ENCODE measurements at places on chromosomes 7 and 10.

GRCh38 chr7:122304319-122304975 lies at the start of gene FEZF1:
Gene FEZF1, minus strand, starts transcription at chr7:122304750. Its CDS starts 313 bp downstream, at chr7:122304437.
- no peak for DNase-seq

DNA sequence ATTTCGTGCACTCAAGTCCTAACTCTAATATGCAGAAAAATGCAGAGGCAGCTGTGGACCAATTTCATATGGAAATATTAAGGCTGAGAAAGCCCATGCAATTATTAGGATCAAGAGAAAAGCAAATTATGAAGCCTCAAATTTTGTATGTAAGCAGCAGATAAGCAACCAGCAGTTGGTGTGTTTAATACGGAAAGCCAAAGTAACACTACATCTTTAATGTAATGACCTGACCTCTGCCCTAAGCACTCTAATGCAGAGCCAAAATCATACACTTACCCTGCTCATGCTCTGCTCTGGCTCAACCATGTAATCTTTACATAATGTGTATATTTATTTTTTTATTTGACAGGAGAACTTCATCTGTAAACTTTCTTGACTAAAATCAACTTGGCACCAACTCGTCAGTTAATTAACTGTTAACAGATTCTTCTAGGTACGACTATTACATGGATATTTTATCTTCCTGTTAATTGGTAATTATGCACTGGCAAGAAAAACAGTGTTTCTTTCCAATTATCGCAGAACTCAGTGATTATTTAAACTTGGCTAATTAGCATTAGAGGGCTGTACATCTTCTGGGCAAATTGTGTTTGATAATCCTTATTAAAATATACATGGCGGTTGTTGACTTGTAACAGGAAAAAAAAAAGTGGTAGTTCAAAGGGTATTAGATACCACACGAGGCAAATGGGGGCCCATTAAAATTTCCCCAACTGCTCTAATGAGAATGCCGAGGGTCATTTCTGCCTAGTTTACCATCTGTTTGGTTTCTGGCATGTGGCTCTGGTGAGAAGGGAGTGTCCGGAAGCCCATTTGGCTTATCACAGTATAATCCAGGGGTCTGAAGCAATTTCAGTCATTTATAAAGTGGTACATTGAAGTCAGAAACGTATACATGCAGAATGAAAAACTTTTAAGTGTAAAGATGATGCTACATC lies 94.5 kb downstream of the RELN start:
- DNase-seq, result no peak

DNA sequence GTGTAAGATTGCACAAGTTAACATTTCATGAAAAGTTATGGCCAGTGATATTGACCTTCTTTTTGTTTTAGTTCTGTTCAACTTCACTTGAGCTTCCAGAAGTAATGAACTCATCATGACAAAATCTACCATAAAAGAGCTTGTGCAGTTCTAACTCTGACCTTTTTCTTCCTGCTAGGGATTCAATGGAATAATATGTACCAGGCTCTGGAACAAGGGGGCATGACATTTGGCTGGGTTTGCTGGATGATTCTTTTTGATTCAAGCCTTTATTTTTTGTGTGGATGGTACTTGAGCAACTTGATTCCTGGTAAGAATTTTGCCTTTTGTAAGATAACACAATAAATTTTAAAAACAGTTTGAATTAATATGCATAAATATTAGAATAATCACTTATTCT lies 205.0 kb downstream of the ABCA13 start:
- no peak for DNase-seq

GRCh38 chr7:105826143-105826542 lies 50.3 kb downstream of the ATXN7L1 start:
- DNase-seq, result no peak

GRCh38 chr7:91046322-91047089 lies 217.7 kb upstream of the FZD1 start:
- no peak for DNase-seq

DNA sequence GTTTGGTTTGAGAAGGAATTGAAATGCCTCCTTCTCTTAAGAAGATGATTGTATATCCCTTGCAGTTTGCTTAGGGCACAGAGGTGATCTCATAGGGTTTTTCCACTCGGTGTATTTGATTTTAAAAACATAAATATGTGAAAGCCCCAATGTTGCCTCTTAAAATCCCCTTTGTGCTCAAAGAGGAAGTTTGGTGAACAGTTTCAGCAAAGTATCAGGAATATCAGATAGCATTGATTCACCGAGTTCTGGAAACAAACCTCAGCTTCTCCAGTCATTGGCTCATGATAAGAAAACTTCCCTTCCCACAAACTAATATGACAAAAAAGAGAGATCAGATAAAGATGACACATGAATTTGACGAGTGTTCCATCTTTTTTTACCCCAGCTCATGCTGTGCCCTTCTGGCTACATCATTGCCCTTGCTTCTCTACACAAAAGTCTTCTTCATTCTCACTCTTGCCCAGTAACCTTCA lies 20.1 kb upstream of the SMNDC1 start:
- DNase-seq, result no peak

DNA sequence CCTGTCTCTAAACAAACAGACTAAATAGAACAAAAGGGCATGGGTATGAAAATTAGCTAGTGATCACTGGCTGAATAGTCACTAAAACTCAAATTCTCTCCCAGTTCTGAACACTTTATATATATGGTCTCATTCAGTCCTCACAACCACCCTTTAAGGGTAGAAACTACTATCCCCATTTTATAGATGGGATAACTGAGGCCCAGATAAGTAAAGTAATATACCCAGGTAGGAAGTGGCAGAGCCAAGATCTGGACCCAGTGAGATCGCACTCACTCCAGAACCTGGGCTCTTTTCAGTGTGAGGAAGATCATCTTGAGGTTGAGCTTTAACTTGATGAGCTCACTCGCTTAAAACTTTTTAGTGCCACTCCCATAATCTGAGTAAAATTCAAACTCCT lies 4.5 kb downstream of the PSTK start:
- DNase-seq, result no peak

- DNase-seq, result no peak
Measured at GRCh38 chr10:16986406-16987205, 143.0 kb downstream of the CUBN start.

- DNase-seq, result no peak
Measured at GRCh38 chr7:34096198-34096651, 190.9 kb downstream of the BMPER start.

- DNase-seq, result no peak
Measured at GRCh38 chr7:233249-234035, 41.1 kb downstream of the FAM20C start.

- no peak for DNase-seq
Measured at GRCh38 chr10:69416695-69417094, at the start of gene TACR2. Gene TACR2, minus strand, starts transcription at chr10:69416918. Its CDS starts 595 bp downstream, at chr10:69416323.

- DNase-seq, result no peak
Measured at GRCh38 chr7:94452239-94452638, 57.4 kb upstream of the CASD1 start.

DNA sequence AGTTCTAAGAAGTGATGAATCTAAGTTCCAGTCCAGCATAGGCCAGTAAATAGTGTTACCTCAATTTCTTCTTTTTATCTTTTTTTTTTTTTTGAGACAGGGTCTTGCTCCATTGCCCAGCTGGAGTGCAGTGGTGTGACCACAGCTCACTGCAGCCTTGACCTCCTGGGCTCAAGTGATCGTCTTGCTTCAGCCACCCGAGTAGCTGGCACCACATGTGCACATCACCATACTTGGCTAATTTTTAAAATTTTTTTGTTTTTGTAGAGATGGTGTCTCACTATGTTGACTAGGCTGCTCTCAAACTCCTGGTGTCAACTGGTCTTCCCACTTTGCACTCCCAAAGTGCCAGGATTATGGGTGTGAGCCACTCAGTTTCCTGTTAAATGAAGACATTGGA lies 126.6 kb upstream of the LYZL2 start:
- DNase-seq, result no peak

DNA sequence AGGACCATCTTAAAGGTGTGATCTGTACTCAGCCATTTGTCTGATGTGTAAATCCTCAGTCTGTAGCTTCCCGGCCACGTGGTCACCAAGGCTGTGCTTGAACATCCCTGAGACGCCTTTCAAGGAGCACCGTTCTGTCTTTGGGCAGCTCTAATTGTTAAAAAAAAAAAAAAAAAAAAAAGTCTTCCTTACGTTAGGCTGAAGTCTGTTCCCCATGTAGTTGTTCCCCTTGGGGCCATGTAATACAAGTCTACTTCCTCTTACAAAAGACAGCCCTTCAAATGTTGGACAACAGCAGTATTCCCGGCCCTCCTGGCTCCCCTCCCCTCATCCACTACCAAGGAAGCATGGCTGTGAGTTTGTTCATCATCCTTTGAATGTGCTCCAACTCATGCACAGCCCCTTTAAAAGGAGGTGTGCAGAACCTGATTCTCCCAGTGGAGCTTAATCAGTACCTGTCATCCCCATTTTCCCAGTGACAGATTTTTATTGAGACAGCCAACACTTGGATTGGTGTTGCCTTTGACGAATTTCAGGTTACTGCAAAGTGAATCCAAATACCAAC lies 392.2 kb upstream of the GALNT17 start:
- no peak for DNase-seq

DNA sequence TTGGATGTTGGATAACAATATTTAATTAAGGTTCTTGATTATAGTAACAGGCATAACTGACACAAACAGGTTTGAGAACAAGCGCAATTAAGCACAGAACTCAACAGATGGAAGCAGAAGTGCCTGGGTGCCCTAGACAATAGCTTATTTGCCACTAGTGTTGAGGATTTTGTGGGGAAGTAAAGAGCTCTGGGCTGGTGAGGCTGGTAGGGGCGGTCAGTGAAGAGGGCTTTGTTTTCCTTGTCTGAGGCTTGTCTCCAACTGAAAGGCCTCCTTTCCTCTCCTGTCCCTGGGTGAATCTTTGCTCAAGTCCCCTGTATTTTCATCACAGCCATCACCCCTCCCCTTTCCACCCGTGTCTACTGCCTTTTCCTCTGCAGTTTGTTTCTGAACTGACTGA lies 104.6 kb downstream of the KAT6B start:
- DNase-seq, result no peak
